ENCODE measurements at places on chromosomes 11 and 22. TPM values are rescaled to one million over a fixed set of nuclear protein-coding genes. Genes with fewer than 3 reads are reported as not detected.

DNA sequence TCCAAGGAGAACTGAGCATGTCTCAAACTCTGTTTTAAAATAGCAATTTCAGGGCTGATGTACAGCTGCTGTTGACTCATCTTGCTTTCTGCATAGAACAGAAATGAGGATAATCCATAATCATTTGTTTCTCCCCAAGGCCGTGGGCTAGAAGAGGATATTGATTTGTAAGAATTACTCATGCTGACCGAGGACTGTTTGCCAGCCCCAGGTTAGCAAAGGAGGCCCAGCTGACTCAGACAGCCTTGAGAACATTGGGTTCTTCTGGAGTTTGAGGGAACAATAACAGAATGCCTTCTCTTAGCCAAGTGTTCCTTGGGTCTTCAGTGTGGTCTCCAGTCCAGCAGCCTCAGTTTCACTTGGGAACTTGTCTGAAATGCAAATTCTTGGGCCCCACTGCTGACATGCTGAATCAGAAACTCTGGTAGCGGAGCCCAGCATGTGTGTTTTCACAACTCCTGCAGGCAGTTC, 92.0 kb downstream of the ZC3H12C start:
- DNase-seq, result no peak

The ST14 gene
- 22.9 TPM for total RNA-seq

The OR8G1 gene
- total RNA-seq, result not detected

The BTG4 gene
- total RNA-seq, result not detected

The TRPC6 gene
- 12.5 TPM for total RNA-seq

- no peak for DNase-seq
These were observed 375 bp downstream of the LAYN start for GRCh38 chr11:111540937-111541253.

DNA sequence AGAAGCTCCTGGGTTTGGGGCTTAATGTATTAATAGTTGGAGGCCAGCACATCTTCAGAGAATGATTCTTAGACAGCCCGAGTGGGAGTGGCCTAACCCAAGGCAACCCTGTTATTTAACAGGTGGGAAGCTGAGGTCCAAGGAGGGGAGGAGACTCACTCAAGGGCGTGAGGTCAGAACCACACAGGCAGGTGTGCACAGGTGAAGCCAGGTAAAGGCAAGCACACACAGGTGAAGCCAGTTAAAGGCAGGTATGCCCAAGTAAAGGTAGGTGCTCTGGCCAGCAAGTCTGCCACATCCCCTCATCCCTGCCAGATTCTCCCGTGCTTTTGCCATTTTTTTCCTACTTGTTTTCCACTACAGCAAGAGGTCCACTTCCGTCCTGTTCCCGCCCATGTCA, 2.9 kb upstream of the SHANK2 start:
- no peak for DNase-seq

DNA sequence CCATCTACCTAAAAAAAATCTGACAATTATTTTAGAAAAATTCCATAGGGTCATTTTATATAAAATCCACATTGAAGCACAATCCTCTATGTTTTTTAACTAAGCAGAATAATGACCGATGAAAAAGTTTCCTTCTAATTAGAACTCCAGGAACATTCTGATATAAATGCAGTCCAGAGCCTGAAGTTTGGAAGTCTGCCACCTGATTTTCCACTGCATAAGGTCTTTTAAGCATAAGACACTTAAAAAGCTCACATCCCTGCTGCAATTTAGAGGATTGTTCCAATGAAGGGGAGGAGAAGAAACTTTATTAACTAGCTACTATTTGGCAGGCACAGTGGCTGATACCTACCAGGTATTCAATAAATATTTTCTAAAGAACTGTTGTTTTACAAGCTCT, 570.3 kb upstream of the ANO5 start:
- no peak for DNase-seq

- DNase-seq, result no peak
These were observed 90.0 kb downstream of the TSPAN18 start for GRCh38 chr11:44816761-44817160.

DNA sequence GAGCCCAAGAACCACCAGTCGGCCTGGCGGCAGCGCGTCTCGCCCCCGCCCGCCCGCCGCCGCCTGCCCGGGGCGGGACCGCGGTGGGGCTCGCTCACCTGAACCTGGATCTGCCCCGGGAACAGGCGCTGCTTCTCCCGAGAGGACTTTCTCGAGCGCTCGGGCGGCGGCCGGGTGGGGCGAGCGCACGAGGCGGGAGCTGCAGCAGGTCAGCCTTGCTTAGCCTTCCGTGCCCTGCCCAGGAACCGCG, 133 bp downstream of the MYH9 start:
- DNase-seq, result no peak

The SMIM35 gene
- total RNA-seq, result not detected

Measured in H9 (cell line).